Endothelial cell of umbilical vein (primary cell): ENCODE measurements at places on chromosomes 12 and 14. TPM values are rescaled to one million over a fixed set of nuclear protein-coding genes. Genes with fewer than 3 reads are reported as not detected.

GNPNAT1 gene
- 38.2 and 38.9 TPM in 2 replicates for total RNA-seq

CBLN3 gene
- 5.0 and 8.6 TPM in 2 replicates for total RNA-seq

ADAM21 gene
- total RNA-seq, result not detected in 2 replicates

SYCP3 gene
- total RNA-seq, result 0.25 and 0.29 TPM in 2 replicates

NKX2-8 gene
- total RNA-seq, result not detected in 2 replicates

NDUFB1 gene
- 95.2 and 114 TPM in 2 replicates for total RNA-seq

FGF23 gene
- not detected in 2 replicates for total RNA-seq

CD163 gene
- not detected in 2 replicates for total RNA-seq

PIANP gene
- 0.14 and 0.55 TPM in 2 replicates for total RNA-seq

LALBA gene
- total RNA-seq, result not detected in 2 replicates

PTPRO gene
- not detected in 2 replicates for total RNA-seq

SETD1B gene
- total RNA-seq, result 27.0 and 28.1 TPM in 2 replicates

FAM234B gene
- total RNA-seq, result 9.4 and 13.2 TPM in 2 replicates

LMO3 gene
- total RNA-seq, result not detected in 2 replicates

HOXC12 gene
- not detected in 2 replicates for total RNA-seq

KRT82 gene
- not detected in 2 replicates for total RNA-seq

NPFF gene
- not detected in 2 replicates for total RNA-seq

RDH11 gene
- 79.8 and 90.2 TPM in 2 replicates for total RNA-seq

DYRK2 gene
- total RNA-seq, result 11.0 and 13.7 TPM in 2 replicates
